Inflammatory macrophage (primary cell): ENCODE measurements at places on chromosomes 3 and 15.
A peak's percentile ranks its signal among the peaks of the same experiment; 100 is the strongest.

DNA sequence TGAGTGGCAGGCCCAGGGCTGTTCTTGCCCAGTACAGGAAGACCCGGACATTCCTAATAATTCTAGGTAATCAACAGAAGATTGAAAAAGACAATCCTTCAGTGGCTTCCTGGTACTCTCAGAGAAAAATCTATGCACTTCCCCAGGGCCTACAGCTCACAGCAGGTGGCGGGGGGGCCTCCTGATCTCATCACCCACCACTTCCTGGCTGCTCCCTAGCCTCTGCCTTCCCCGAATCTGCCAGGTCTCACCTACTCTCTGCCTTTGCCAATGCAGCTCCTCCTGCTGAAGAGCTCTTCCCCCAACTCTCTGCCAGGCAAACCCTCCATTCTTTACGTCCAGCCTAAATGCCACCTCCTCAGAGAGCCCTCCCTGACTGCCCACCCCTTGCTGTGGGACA is 37.5 kb downstream of the EHD4 start:
- no peak for DNase-seq

DNA sequence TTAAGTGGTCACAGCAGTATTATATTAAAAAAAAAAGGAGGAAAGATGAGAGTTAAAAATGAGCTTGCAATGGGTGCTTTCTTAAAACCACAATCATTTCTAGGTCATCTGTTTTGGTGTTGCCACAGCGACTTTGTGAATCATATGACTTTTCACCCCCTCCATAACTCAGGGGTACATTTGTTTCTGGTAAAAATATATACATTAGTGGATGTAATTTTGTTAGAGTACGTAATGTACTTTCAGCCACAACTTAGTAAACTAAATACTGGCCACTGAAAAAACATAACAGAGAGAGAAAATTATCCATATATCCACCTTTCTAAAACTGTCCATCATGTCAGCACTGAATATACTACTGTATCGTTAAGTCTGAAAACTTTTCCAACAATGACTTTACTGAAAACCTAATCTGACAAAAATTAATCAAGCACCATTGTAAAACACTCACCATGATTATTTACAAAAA is 3.4 kb downstream of the ANKRD28 start:
- DNase-seq, result peak; percentile 71

DNA sequence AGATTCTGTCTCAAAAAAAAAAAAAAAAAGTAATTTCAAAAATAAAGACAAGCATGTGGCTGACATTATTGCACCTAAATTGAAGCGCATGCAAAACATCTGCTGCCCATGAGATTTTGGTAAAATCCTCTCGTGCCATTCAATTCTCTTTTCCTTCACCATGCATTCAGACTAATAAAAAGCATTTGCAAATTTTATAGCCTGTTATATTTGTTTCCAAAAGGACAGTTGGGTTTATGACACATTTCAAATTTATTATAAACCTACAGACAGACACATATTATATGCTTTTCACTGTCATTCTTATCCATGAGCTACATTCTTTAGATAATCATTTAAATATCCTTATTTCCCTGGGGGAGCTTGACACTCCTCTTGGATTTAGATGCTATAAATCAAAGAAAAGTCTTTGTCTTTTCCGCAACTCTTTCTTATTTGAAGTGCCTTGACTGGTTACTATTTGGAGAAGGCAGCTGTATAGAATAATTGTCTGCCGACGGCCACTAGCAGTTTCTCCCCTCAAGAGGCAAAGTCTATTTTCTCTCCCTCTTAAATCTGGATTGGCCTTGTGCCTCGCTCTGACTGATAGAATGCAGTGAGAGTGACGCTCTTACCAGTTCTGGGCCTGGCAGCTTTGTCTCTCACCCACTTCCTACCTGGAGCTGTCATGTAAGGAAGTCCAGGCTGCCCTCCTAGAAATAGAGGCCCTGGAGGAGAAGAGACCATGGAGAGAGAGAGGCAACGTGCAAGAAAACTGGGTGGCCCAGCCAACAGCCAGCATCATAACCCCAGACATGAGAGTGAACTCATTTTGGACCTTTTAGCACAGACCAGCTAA is 6.8 kb upstream of the LRIG1 start:
- no peak for DNase-seq

DNA sequence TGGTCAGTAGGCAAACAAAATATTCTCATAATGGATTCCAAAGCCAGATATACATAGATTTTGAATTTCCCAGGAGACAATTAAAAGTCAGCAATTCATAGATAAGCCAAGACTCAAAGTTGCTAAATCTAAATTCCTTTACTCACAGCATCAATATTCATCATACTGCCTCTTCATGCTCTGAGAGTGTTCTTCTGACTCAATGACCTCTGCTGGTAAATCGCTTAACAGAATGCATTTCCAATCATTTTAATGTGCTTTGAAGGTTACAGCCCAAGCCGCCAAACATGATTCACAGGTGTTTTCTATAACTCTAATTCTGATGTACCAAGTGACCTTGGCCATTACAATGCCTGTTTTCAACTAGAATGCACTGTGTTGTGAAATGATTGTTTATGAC is 24.2 kb upstream of the SLC4A7 start:
- DNase-seq, result no peak

GRCh38 chr3:38148311-38148882 is 9.9 kb downstream of the MYD88 start:
- DNase-seq, result peak; percentile 93

DNA sequence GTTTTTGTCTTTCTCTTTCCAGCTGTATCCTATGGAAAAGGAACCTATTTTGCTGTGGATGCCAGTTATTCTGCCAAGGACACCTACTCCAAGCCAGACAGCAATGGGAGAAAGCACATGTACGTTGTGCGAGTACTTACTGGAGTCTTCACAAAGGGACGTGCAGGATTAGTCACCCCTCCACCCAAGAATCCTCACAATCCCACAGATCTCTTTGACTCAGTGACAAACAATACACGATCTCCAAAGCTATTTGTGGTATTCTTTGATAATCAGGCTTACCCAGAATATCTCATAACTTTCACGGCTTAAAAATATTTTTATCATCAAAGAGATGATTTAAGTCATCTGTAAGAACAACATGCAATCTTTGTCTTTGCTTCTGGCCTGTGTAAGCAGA is 44.9 kb upstream of the PARP14 start:
- no peak for DNase-seq

DNA sequence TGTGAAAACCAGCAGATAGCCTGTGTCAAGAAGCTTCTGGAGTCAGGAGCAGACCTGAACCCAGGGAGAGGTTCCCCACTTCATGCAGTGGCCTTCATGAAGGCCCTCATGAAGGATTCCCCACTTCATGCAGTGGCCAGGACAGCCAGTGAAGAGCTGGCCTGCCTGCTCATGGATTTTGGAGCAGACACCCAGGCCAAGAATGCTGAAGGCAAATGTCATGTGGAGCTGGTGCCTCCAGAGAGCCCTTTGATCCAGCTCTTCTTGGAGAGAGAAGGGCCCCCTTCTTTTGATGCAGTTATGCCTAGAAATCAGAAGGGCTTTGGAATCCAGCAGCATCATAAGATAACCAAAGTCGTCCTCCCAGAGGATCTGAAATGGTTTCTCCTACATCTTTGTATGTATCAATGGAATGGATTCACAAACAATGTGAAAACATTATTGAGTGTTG is 103.9 kb upstream of the CHD2 start:
- DNase-seq, result no peak
